ENCODE measurements at places on chromosomes 13 and 19. TPM values are rescaled to one million over a fixed set of nuclear protein-coding genes. Genes with fewer than 3 reads are reported as not detected.
A peak's percentile ranks its signal among the peaks of the same experiment; 100 is the strongest.

DNA sequence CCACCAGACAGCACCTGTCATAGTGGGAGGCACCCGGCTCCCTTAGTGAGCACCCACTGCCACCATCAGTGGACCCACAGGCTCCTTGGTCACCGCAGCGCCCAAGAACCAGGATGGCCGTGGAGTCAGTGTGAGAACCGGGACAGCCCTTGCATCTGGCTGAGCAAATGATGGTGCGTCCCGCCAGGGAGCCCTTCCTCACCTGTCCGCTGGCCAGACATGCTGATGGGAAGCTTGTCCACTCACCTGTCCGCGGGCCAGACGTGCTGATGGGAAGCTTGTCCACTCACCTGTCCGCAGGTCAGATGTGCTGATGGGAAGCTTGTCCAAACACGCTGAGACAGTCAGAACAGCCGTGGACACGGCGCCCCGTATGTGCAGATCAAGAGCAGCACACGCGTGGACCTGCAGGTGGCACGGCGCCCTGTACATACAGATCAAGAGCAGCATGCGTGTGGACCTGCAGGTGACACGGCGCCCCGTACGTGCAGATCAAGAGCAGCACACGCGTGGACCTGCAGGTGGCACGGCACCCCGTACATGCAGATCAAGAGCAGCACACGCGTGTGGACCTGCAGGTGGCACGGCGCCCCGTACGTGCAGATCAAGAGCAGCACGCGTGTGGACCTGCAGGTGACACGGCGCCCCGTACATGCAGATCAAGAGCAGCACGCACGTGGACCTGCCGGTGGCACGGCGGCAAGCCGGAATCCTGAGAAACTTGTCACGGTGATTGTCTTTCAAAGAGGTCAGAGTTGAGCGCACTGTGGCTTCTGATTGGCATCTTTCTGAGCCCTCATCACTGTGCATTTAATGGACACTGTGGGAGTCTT is 40.7 kb upstream of the DCUN1D2 start:
- peak; percentile 43 for DNase-seq

- no peak for DNase-seq
These were observed 537.6 kb downstream of the EFNB2 start for GRCh38 chr13:105997581-105998550.

Gene HCST
- 14.3 TPM for total RNA-seq

Gene BICRA
- 23.9 TPM for total RNA-seq

Data from sciatic nerve (tissue), 2 donors.